LNCaP clone FGC (cell line): ENCODE measurements at places on chromosomes 4 and X.

- no peak for DNase-seq
Observed at GRCh38 chr4:8082517-8083055, 76.0 kb downstream of the ABLIM2 start.

- DNase-seq, result no peak
Observed at GRCh38 chr4:40878548-40879055, 128.8 kb downstream of the NSUN7 start.

DNA sequence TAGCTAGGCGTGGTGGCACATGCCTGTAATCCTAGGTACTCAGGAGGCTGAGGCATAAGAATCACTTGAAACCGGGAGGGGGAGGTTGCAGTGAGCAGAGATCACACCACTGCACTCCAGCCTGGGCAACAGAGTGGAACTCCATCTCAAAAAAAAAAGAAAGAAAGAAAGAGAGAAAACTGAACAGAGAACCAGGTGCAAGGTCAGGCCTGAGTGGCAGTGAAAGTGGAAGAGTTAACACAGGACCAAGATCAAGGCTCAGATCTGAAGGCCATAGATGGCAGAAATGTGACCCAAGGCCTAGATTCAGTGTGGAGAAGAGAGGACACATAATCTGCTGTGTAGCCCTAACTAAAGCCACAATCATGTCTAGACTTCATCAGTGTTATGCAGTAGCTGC is 4.9 kb upstream of the ZNF630 start:
- DNase-seq, result no peak

- DNase-seq, result no peak
Observed at GRCh38 chrX:39550795-39551361, 546.9 kb downstream of the BCOR start.

DNA sequence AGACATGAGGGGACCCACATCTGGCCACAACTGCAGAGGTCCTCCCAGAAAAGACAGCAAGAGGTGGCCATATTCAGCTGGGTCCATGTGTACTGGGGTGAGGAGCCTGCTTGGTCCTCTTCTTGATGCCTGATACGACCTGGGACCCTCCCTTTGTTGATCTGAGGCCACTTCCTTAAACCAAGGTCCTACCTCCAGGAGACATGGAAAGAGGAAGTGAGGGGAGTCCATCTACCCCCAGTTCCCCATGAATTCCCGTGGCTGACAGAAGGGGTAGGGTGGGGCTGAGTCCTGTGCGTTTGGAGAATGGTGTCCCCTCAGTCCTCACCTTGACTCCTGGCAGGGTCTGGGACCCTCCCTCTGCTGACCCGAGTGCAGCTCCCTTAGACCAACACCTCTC is 2.1 kb downstream of the MAGEA10 start:
- DNase-seq, result no peak
